ENCODE measurements at places on chromosomes 6 and 20.

DNA sequence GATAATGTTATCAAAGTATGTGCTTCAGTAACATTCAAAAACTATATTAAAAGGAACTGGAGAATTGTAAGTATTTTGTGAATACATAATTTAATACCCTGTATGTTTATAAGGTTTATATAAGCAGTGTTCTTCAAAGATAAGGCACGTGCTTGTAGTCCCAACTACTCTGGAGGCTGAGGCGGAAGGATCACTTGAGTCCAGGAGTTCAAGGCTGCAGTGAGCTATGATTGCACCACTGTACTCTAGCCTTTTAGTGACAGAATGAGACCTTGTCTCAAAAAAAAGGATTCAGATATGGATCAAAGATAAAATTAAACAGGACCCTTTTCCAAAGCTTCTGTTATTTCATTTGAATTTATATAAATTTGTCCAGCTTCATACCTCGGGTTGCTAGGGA lies 17.2 kb downstream of the CSE1L start:
- DNase-seq, result no peak

GRCh38 chr6:46453741-46454316 lies 37.4 kb downstream of the RCAN2 start:
- DNase-seq, result no peak

GRCh38 chr20:53468587-53468986 lies 125.1 kb downstream of the ZNF217 start:
- DNase-seq, result no peak

DNA sequence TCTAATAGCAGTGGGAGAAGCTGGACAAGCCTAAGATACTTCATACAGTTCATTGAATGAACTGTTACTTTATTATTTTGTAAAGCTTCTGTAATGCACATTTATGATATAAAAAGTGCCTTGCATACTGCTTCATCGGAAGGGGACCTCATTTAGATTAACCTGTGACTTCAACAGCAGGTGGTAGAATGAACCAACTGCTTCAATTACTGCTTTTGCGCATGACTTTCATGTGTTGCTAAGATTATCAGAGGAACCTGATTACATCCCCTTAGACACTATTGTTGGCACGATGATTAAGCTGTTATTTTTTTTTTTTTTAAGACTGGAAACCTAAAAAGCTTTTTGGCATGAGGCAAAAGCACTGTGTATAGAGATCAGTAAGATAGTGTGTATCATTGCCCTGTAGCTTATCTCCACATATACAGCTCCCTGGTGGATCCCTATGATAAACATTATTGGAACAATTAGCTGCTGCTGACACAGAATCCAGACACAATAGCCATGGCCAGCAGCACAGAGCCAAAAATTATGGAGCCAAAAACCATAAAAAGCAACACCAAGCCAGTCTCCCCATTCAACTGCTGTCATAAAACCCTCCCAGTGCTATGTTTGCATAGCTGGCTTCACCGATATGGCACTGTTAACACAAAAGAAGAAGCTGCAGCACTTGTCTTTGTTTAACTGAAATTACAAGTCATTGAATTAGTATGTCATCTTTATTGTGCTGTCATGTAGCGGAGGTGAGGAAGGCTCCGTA lies 731.6 kb upstream of the MMS22L start:
- peak; percentile 50 for DNase-seq

DNA sequence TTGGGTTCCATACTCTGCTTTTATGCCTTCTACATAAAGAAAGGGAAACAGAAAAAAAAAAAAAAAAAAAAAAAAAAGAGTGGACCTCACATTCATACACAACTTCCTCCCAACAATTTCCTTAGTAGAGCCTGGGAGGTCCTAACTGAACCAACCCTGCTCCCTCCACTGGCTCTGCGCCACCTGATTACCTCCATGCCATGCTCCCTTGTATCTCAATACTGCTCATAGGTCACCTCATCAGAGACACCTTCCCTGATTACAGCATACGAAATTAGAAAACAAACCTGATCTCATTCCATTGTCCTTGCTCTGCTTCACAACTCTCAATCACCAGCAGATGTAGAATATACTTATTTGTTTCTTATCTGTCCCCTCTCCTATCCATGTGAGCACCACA lies 134.2 kb upstream of the EYA4 start:
- DNase-seq, result no peak

DNA sequence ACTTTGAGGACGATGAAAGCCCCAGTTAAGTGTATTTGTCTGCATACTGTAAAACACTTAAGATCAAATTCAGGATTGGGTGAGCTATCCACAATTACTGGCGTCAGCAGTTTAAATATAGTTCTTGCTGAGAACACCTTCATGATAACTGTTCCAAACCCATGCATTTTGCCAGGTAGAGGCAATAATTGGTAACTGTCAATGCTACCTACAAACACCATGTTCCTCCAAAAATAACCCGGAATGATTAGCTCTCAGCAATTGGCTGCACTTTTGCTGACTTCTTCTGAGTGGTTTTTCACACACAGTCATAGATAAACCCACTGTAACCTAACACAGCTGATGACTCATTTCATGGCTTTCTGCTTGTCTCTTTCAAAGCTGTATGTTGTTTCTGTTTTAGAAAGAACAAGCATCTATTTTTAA lies 1358.6 kb upstream of the GJE1 start:
- DNase-seq, result peak; percentile 17

- no peak for DNase-seq
These were observed 41.3 kb downstream of the REV3L start for GRCh38 chr6:111441678-111442243.

GRCh38 chr6:151784441-151785214 lies 22.9 kb upstream of the ESR1 start:
- DNase-seq, result no peak

GRCh38 chr20:41168281-41169161 lies 31.2 kb downstream of the PLCG1 start:
- no peak for DNase-seq

DNA sequence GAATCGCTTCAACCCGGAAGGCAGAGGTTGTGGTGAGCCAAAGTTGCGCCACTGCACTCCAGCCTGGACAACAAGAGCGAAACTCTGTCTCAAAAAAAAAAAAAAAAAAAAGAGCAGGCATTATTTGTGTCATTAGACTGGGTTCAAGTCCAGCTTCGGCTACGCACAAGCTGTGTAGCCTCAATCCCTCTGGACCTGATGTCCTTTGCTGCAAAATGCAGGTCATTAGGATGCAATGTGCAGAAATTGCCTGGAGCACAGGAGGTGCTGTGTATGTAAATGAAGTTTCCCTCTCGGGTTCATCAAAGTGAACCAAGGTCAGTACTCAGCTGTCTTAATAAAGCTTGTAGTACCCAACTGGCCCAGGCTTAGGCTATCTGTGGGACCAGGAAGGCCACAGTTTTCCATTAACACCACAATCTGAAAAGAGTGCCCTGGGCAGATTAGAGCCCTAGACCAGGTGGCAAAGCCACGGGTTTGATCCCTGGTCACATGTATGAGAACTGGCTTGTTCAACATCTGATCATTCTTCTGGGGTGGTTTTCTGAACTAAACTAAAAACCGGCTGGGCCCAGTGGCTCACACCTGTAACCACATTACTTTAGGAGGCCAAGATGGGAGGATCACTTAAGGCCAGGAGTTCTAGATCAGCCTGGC lies 155.3 kb downstream of the ZMYND8 start:
- no peak for DNase-seq

DNA sequence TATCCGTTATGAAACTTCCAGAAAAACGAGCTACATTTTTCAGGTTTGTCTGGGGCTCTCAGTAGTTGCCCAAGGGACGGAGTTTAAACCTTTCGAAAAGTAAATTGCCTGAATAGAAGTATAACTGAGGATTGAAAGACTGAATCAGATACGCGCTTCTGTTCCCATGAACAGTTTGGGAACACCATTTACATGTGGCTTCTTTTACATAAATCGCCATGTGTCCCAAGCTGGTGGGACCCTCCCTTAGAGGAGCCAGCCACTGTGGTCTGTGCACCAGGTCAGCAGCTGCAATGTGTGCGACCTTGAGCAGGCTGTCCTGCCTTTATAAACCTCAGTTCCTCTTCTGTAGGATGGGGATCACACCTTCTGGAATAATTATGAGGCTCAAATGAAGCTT lies 11.0 kb downstream of the ENTPD6 start:
- no peak for DNase-seq

- DNase-seq, result no peak
These were observed 16.6 kb downstream of the BEND3 start for GRCh38 chr6:107098436-107099307.

- no peak for DNase-seq
These were observed 212.7 kb upstream of the AGPAT4 start for GRCh38 chr6:161486361-161487216.

DNA sequence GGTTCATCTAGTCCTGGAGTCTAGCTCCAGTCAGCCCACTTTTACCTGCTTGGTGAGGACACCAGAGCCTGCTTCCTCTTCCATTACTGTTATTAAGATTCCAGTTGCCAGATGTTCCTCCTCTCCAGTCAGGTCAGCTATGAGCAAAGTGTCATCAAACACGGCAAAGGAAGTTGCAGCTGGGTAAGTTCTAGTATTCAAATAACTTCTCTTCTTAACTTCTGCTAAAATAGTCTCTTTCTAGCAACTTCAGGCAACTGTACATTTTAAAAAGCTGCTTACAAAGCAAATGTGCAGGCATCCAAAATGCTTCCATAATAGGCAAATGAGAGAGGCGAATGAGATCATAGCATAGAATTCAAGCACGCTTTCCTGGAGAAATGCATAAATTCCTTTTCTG lies 18.4 kb upstream of the MRPS18A start:
- no peak for DNase-seq

GRCh38 chr6:43984442-43985321 lies 142.6 kb downstream of the MRPL14 start:
- no peak for DNase-seq

DNA sequence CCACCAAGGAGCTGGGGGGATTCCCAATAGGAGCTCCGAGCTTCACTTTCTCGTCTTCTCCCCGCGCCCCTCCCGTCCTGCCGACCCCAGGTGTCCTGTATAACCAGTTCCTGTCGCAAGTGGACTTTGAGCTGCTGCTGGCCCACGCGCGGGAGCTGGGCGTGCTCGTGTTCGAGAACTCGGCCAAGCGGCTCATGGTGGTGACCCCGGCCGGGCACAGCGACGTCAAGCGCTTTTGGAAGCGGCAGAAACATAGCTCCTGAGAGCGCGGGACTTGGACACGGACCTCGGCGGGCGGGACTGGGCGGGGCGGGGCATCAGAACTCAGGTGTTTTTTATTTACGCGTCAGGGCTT lies 340 bp upstream of the VARS2 start:
- no peak for DNase-seq

GRCh38 chr6:166586424-166587156 lies at the start of gene RAMACL:
Gene RAMACL, minus strand, starts transcription at chr6:166586678. Its CDS starts 201 bp downstream, at chr6:166586477.
- DNase-seq, result peak; percentile 13

- no peak for DNase-seq
These were observed 237.7 kb downstream of the ARID1B start for GRCh38 chr6:157014871-157015270.

- peak; percentile 19 for DNase-seq
These were observed 32.0 kb downstream of the CFAP61 start for GRCh38 chr20:20084296-20084752.

GRCh38 chr20:32510601-32511357 lies 74.4 kb downstream of the NOL4L start:
- no peak for DNase-seq

GRCh38 chr20:61662226-61662967 lies 403.3 kb downstream of the TAF4 start:
- no peak for DNase-seq

- no peak for DNase-seq
These were observed 10.7 kb upstream of the MLIP start for GRCh38 chr6:54100411-54101006.

DNA sequence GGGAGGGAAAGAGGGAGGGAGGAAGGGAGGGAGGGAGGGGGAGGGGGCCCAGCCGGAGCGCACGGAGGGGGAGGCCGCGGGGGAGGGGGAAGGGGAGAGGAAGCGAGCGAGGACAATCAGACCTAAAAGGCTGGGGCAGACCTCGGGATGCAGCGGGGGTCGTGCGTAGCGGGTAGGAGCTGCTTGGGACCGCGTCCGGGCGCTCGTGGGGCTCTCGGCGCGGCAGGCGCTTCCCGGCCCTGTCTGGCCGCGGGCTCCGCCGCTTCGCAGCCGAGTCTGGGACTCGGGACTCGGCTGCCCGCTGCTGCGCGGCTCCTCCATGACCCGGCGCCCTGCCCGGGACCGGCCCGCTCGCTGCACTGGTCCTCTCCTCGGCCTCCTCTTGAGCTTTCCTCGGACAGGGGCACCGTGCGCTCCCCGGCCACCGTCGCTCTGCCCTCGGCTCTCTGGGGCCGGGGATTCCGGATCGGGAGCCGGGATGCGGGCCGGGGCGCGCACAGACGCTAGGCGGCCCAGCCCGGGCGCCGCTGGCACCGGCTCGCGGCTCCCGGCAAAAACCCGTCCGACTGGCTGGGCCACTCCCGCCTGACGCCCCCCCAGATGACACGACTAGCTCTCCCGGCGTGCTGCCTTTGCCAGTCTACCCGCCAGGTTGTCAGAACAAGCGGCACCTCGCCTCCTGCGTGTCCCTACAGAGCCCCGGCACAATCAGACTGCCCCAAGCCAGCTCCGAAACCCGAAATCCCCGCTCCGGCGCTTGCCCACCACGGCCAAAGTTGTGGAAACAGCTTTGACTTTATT lies 2.2 kb downstream of the TFAP2A start:
- no peak for DNase-seq

DNA sequence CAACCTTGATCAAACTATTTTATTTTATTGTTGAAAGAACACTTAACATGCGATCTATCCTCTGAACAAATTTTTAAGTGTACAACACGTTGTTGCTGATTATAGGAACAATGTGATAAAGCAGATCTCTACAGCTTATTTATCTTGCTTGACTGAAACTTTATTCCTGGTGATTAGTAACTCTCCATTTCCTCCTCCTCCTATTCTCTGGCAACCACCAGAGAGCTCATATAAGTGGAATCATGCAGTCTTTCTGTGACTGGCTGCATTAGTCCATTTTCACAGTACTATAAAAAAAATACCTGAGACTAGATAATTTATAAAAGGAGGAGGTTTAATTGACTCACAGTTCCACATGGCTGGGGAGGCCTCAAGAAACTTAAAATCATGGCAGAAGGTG lies 218.1 kb downstream of the LRFN2 start:
- DNase-seq, result no peak

DNA sequence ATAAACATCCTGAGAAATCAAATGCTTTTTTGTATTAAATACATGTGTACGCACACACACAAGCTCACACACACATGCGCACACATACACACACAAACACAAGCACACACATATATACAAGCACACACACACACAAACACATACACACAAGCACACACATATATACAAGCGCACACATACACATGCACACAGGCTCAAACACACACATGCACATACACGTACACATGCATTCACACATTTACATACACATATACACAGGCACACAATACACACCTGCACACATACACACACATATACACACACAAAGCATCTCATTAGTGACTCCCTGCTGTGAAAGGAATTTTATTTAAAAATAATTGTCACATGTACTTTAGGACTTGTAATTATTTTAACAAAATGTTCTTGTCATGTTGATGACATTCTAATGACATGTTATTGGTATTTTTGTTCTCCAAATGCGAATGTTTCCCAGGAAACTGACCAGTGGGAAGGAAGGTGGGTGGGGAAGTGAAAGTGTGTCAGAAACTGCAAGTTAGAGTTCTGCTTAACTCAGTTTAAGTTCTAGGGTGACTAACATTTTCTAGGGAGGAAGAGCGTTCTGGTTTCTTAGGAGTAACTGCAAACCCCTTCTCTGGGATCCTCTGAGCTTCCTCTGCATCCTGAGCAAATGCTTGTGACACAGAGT lies 113.9 kb upstream of the ZNF217 start:
- DNase-seq, result no peak

Measured in NCI-H774 (cell line).